D341Med (cell line): ENCODE measurements at places on chromosomes 12 and 14.

DNA sequence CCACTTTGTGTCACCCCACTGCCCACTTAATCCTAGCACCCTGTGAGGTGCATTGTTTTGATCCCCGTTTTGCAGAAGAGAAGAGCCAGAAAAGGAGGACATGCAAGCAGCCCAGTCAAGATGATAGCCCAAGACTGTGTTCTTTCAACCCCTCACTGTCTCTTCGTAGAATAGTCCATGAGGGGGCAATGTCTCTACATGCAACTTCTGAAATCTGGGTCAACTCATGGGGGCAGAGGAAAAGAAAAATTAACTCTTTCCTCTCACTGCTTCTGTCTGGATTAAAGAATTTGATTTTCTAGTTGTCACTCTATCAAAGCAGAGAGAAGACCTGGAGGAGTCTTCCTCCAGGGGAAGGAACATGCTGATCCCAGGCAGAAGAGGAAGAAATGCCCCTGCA lies 229.6 kb upstream of the NOS1 start:
- DNase-seq: no peak

- DNase-seq: no peak
Observed at GRCh38 chr12:19694627-19695026, 255.3 kb downstream of the AEBP2 start.

GRCh38 chr12:94973221-94973620 lies 30.3 kb downstream of the NDUFA12 start:
- DNase-seq: peak; percentile 68

DNA sequence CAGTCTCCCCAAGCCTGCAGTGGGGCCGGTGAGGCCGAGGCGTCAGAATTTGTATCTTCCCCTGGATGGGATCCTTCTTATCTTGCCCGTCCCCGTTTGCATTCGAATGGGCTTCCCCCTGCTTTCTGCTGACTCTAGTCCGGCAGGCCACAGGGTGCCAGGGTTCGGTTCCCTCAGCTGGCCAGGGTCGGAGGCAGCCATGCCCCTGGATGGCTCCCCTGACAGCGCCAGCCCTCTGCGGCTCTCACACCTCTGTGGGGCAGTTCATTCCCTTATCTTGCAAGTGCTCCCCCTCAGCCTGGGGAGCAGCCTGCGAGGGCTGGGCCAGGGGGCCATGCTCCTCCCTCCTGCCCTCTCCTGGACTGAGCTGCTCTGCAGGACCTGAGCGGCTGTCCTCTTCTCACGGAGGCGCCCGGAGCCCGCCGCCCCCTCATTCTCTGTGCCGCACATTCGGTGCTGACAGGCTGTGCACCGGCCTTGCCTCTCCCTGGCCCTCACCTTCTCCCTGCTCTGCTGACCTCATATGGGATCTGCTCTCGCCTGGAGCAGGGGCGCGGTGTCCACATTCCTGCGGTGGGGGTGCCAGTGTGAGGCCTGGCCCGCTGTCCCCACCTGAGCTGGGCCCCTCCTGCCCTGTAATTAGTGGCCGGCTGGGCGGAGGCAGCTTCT lies 32.8 kb downstream of the KIF26A start:
- no peak for DNase-seq

- no peak for DNase-seq
Observed at GRCh38 chr14:66380143-66380542, 106.0 kb upstream of the CCDC196 start.

GRCh38 chr12:124586756-124587155 lies 19.3 kb upstream of the NCOR2 start:
- DNase-seq: no peak

GRCh38 chr12:79925492-79925891 lies 9.4 kb downstream of the PPP1R12A start:
- no peak for DNase-seq

GRCh38 chr14:50031602-50032313 lies 84.6 kb downstream of the VCPKMT start:
- DNase-seq: no peak

DNA sequence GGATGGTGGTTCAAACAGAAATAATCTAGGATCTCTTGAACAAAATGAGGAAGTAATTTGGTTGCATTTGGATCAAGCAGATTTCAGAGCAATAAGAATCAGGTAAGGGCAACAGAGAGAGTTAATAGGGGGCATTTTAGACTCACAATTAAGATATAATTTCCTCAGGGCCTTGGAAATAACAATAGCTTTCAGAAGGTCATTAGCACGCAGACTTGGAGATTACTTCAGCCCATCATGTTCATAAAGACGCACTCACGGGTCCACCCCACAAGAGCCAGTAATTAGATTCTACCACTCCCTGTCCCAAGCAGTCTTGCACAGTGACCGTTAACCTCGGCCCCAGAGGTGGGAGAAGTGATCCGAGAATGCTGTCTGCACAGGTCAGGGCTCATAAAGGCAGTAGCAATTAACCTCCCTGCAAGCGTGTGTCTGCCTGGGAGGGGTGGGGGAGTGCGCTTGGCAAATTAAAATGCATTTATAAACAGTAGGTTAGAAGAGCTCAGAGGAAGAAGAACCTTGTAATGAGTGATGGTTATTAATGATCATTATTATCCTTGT lies 125.7 kb upstream of the CCDC196 start:
- no peak for DNase-seq

DNA sequence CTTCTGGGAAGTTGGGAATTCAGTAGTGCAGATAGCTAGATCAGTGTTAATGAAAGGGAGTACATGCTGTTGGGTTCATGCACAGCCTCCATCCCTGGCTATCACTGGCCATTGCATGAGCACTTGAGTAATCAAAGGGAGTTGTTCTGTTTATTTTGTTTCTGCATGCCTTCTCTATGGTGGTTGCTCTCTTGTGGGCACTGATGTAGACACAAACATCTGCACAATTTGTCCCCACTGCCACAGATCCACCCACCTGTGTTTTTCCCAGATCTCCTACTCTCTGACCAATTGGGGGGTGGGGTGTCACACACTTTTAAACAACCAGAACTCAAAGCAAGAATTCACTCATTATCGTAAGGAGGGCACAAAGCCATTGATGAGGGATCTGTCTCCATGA lies 89.7 kb upstream of the DHRS4 start:
- DNase-seq: no peak
